ENCODE measurements at places on chromosomes 7 and 10. TPM values are rescaled to one million over a fixed set of nuclear protein-coding genes. Genes with fewer than 3 reads are reported as not detected.

DNA sequence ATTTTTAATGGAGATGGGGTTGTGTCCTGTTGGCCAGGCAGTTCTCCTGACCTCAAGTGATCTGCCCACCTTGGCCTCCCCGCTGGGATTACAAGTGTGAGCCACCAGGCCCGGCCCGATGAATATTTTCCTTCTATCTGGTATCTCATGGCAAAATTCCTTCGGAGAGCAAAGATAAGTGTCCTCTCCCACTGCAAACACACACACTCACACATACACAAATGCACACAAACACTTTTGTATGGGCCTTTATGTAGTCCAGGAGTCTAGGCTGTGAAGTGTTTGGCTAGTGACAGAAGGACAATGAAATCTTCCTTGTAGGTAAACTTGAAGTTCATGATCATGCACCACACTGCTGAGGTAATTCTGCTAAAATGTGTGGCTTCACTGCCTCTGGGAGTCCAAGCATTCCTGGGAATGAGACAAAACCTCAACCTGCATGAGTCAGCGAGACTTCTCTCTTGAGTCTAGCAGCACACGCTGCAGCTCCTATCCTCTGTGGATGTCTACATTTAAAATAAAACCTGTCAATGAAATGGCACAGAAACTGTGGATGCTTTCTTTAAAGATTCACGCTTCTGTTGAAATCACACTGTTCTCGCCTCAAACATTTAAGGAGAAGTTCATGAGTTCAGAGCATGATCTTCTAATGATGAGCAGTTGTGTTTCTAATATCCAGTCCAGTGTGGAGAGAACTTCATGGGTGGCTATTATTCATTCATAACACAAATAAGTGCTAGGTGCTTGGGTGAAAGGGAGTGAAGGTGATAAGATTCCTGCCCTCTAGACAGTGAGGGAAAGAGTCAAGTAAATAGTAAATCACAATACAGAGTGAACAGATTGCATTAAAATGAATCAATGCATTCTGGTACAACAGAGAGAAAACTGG, 96.5 kb downstream of the NRP1 start:
- DNase-seq: no peak

DNA sequence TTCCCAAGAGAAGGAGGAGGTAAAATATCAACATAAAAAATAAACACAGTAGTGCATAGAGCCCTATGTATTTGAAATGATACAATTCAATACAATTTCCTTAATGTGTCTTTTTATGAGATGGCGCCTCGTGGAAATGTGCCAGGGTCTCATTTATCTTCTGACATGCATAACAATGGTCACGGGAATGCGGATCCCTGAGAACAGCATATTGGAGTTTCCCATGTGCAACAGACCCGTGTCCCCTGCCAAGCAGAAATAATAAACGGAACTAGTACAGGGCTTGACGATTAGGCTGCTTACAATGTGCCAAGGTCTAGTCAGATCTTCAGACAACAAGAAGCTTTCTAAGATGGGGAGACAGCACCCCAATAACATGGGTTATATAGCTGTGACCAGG, 217.9 kb downstream of the ARHGAP21 start:
- no peak for DNase-seq

DNA sequence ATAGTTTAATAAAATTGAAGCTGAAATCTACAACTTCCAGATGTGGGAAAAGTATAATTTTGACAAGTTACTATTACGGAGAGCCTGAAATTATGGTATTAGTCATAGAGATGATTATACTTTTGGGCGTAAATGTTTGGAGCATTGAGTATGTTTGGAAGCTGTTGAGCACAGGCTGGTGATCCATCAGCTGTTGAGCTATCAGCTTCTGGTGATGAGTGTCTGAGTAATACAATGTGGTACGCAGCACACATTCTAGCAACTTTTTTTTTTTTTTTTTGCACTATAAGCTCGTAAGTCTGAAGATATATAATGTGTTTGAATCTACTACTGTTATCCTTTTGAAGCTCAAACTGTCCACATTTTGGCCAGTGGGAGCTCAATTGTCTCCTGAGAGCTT, 123.4 kb downstream of the ATE1 start:
- no peak for DNase-seq

GRCh38 chr10:48242171-48242904, 32.2 kb downstream of the FRMPD2 start:
- no peak for DNase-seq

DNA sequence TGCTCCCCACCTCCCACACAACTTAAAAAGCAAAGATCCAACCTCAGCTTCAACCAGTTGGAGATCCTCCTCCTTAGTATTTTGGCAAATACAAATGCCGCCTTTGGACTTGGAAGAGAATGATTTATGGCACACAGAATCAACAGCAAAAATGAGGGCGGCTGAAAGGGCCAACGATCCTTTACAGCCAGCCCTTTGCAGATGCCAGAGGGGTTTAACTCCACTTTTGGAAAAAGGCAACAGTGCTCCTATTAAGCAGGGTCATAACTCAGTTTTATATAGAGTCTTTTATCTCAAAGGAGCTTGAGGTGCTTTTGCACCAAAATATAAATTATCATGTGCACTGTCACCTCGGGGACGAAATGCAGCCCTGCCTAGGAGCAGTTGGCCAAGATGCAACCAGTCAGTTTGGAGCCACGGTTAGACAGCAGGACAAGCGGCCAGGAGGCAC, 56.7 kb upstream of the JCAD start:
- DNase-seq: peak; percentile 6

- DNase-seq: no peak
Measured at GRCh38 chr7:106285855-106286492, 1.2 kb upstream of the NAMPT start.

AS3MT gene
- total RNA-seq: 0.61 TPM

DNA sequence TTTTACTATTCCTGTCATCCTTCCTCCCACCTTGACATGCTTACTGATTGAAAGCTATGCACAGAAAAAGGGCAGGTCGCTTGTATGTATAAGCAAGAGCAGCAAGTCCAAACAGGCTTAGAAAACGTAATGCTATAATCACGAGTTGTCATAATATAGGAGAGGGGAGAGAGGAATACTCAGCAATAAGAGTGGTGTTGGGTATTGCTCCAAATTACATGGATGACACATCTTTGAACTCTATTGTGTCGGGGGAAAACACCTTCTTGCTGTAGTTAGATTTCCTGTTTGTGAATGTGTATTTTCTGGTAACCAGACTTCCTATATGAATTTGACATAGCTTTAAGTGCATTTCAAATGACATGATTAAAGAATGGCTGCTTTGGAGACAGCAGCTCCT, 7.5 kb downstream of the MET start:
- DNase-seq: no peak

GRCh38 chr7:142749218-142749993, at the start of gene PRSS1:
PRSS1 (plus strand) TSS chr7:142749472; CDS start chr7:142749485, 13 bp downstream.
- DNase-seq: no peak

- DNase-seq: no peak
Measured at GRCh38 chr10:49597426-49598163, 12.5 kb upstream of the SLC18A3 start.

- no peak for DNase-seq
Measured at GRCh38 chr10:110724937-110725336, 80.8 kb downstream of the RBM20 start.

GRCh38 chr7:102220229-102220850, 66.3 kb upstream of the SH2B2 start:
- DNase-seq: no peak

HKDC1 gene
- total RNA-seq: 37.8 TPM

GRCh38 chr7:100079024-100079560, 2.4 kb downstream of the ZNF3 start:
- peak; percentile 83 for DNase-seq

DNA sequence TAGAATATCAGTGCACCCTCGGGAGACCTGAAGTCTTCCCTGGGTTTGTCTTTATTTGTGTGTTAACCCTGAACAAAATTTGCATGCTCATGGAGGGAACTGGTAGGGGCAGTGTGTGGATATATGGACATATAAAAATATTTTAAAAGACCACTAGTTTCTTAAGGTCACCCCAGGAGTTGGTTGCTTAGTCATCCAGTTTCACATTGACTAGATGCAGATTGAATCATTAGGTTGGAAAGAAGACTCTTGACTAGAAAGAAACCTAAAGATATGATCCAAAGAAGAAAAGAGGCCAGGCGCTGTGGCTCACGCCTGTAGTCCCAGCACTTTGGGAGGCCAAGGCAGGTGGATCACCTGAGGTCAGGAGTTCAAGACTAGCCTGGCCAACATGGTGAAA, 137.1 kb downstream of the KAT6B start:
- no peak for DNase-seq

DNA sequence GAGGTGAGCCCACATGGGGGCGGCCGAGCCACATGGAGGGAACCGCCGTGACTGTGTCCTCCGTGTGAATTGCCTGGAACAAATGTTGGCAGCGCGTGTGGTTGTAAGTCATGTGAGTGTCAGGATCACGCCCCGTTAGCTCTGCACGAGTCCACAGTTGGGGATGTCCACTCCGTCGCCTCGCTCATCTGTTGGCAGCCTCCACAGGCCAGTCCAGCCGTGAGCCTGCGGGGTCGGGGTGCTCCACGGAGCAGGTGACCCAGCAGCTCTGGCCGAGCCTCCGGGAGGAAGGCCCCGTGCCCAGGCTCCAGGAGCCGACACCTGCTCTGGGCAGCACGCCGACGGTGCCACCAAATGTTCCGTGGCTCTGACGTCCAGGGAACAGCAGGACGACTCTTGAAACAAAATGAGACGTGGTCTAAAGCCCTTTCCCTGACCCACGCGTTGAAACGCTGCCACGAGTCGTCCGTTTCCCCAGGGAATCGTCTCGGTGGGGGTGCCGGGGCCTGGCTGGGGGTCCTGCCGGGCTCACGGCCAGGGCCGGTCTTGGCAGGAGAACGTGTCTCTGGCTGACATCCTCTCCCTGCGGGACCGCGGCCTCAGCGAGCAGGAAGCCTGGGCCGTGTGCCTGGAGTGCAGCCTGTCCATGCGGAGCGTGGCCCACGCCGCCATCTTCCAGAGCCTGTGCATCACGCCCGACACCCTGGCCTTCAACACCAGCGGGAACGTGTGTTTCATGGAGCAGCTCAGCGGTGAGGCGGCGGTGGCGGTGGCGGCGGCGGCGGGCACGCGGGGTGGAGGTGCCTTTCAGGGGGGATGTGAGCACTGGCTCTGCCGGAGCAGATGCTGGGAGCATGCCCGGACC, 7.0 kb downstream of the KNDC1 start:
- peak; percentile 18 for DNase-seq

ERVW-1 gene
- total RNA-seq: not detected

- no peak for DNase-seq
Measured at GRCh38 chr10:24900888-24901685, 51.3 kb downstream of the PRTFDC1 start.

COL13A1 gene
- total RNA-seq: 0.70 TPM

DNA sequence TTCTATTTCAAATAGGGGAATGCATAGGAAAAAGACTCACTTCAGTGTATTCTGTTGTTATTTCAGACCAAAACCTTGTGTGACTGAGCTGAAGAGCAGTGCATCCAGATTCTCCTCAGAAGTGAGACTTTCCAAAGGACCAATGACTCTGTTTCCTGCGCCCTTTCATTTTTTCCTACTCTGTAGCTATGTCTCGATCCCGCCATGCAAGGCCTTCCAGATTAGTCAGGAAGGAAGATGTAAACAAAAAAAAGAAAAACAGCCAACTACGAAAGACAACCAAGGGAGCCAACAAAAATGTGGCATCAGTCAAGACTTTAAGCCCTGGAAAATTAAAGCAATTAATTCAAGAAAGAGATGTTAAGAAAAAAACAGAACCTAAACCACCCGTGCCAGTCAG, 12.0 kb downstream of the TET1 start:
- DNase-seq: no peak

DNA sequence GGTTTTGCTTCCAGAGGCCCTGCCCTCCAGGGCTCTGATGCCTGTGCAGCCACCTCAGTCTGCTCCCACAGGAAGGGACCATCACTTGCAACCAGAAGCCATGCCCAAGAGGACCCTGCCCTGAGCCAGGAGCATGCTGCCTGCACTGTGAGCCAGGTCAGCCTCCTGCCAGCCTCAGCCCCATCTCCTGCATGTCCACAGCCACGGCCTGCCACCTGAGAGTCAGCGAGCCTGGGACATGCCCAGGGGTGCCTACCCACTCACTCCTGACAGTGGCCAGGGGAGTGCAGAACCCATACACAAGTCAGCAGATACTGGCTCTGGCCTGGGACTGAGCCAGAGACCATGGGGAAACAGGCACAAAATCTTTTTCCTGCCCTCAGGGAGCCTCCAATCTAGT, 6.6 kb upstream of the KCP start:
- DNase-seq: no peak

DNA sequence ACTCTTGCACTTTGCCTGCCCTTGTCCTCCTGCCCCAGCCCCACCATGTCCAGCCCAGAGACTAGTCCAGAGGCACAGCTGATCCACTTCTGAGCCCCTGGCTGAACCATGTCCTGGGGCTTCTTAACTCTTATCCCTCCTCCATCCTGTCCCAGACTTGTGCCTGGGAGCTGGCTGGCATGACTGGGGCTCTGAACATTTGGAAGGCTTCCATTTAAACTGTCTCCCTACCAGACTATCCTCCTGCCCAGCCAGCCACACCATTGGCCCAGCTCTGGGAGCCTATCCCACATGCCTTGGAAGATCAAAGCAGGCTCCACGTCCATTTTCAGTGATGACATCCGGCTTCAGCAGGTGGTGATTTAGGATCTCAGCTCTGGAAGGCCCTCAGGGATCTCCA, 57.4 kb downstream of the FAM241B start:
- DNase-seq: no peak

GPR85 gene
- not detected for total RNA-seq

GRCh38 chr7:152512706-152513105, 76.9 kb upstream of the KMT2C start:
- no peak for DNase-seq

All from left colon (tissue), 2 donors.